ENCODE measurements at places on chromosomes 1 and 21.

GRCh38 chr21:25441835-25442234 is 165.4 kb downstream of the MRPL39 start:
- DNase-seq, result no peak

DNA sequence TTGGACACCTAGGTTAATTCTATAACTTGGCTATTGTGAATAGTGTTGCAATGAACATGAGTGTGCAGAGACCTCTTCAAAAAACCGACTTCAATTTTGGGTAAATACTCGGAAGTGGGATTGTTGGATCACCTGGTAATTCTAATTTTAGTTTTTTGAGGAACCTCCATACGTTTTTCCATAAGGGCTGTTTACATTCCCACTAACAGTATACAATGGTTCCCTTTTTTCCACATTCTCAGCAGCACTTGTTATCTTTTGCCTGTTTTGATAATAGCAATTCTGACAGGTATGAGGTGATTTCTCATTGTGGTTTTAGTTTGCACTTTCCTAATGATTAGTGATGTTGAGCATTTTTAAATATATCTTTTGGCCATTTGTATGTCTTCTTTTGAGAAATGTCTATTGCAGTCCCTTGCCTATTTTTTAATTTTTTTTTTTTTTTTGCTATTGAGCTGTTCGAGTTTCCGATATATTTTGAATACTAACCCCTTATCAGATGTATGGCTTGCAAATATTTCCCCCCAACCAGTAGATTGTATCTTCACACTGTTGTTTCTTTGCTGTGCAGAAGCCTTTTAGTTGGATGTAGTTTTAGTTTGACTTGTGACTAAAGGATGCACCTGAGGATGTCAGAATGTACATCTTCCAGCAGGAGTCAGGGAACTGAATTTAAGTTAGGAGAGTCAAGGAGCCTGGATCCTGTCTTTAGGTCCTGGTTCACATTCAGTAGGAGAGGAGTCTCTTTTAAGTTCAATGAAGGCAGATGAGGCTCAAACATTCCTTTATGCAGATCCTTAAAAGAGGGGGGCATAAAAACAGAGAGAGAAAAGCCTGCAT is 120.0 kb downstream of the S1PR1 start:
- DNase-seq, result no peak

- DNase-seq, result no peak
Observed at GRCh38 chr1:26317612-26318337, at the start of gene CD52. TSS of gene CD52 (plus strand) at chr1:26317958. CDS start at chr1:26318018, 60 bp downstream.

DNA sequence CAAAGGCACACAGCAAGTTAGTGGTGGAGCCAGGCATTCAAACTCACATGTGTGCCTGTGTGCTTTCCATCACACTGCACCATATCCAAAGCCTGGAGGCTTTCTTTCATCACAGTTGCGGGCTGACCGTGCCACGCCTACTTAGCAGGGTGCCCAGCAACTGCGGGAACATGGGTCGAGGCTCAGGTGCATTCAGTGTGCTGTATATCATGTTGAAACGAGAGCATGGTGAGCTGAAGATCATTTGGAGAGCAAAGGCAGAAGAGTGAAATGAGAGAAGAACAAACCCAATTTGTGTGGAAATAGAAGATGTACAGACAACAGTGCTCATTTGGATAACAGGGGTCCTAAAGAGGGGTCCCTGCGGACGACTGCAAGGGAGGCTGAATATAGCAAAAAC is 46.5 kb downstream of the FAM78B start:
- DNase-seq, result no peak

- DNase-seq, result peak; percentile 63
Observed at GRCh38 chr1:94095112-94095637, 25.8 kb downstream of the ABCA4 start.

Data from G401 (cell line).